Hepatocyte (in vitro differentiated cells): ENCODE measurements at places on chromosomes 11 and 22.

DNA sequence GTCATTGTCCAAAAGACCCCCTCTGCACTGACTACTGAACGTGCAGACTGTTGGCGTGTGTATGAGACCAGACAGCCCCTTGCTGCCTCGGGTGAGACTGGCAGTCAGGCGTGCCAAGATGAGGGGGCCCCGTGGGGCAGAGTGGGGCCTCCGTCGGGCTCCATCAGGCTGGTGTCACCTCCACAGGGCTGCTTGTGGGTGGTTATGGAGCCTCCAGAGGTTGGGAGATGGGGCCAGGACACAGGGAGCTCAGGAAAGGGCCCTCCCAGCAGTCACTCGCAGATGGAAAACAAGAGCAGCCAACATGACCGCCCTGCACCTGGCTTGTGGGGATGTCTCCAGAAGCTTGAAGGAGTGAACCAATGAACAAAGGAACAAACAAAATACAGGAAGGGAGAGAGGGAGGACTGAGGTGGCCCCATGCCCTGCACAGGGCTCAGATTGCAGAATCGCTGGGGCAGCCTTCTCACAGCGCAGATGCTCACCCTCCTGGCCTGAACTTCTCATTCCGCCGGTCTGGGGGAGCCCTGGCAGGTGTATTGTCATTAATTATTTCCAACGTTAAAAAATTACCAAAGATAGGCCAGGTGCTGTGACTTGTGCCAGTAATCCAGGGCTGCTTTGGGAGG is 5.5 kb upstream of the PHLDA2 start:
- H3K27ac ChIP-seq, result no peak overlapping the region
- no peak for DNase-seq
- no peaks in the 10 kb centered on the region for H3K36me3 ChIP-seq
- H3K4me3 ChIP-seq, result no peak overlapping the region
- H3K27me3 ChIP-seq, result peaks cover 4% of the 10 kb centered on the region

- no peaks in the 10 kb centered on the region for H3K36me3 ChIP-seq
- no peak for DNase-seq
- peaks cover 14% of the 10 kb centered on the region for H3K4me1 ChIP-seq
- H3K27me3 ChIP-seq, result no peaks in the 10 kb centered on the region
Observed at GRCh38 chr11:73439002-73439843, 63.0 kb downstream of the RELT start.

GRCh38 chr11:20452585-20452984 is 65.1 kb downstream of the PRMT3 start:
- no peaks in the 10 kb centered on the region for H3K27me3 ChIP-seq
- H3K36me3 ChIP-seq, result no peaks in the 10 kb centered on the region
- H3K4me3 ChIP-seq, result no peak overlapping the region
- H3K27ac ChIP-seq, result no peak overlapping the region
- DNase-seq, result no peak

DNA sequence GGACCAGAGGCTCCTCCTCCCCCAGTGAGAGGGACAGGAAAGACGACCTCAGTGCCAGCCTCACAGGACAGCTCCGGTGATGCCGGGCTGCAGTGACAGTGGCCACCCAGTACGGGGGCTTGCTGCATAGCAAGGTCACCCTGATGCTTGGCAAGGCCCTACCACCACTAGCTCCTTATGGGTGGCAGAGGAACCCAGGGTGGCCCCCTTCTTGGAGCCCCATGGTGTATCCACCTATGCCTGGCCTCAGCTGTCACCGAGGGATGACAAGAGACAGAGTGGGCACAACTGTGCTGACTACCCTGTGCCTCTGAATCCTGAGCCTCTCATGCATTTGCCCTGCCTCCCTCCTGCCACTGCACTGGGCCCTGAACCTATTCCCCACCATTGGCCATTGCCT is 809.2 kb downstream of the TBC1D22A start:
- H3K36me3 ChIP-seq, result no peaks in the 10 kb centered on the region
- no peaks in the 10 kb centered on the region for H3K27me3 ChIP-seq
- no peak overlapping the region for H3K27ac ChIP-seq
- DNase-seq, result no peak

DNA sequence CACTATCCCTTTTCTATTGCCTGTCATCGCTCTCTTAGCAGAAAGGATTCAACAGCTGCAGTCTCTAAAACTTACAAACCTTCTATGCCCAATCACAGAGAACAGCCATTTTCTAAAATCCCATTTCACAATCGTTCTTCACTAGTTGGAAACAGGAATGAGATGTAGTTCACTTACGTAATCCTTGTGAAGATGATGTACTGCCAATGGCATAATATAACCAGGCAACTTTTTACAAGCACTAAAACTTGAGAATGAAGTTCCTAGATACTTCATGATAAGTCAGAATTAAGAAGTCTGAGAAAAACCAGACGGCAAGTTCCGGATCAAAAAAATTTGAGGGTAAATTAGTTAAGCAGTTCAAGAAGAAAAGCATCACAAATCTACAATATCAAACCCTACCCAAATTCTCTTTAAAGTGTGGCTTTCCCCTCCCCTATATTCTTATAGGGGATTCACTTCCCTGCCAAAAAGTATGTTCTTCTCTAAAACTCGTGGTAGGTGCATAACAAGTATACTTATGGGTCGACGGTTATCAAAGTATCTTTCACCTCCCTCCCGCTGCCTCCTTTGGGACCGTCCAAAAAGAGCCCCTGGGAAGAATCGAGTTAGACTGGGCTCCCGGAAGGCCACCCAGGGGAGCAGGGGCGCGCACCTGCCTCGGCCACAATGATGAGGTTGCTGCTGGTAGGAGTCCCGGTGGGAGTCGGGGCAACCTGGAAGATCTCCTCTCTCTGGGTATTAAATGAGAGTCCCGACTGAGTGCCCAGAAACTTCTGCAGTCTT is 666 bp downstream of the MSANTD4 start:
- peak overlapping the region; percentile 81 for H3K27ac ChIP-seq
- H3K27me3 ChIP-seq, result no peaks in the 10 kb centered on the region
- peaks cover 14% of the 10 kb centered on the region for H3K4me1 ChIP-seq
- peak; percentile 11 for DNase-seq
- no peaks in the 10 kb centered on the region for H3K36me3 ChIP-seq
